ENCODE measurements at places on chromosomes 13 and 19. TPM values are rescaled to one million over a fixed set of nuclear protein-coding genes. Genes with fewer than 3 reads are reported as not detected.

Gene SIGLEC14
- not detected for total RNA-seq

- H3K27me3 ChIP-seq = peaks cover 7% of the 10 kb centered on the region
- peaks cover 8% of the 10 kb centered on the region for H3K4me1 ChIP-seq
- H3K36me3 ChIP-seq = peaks cover 3% of the 10 kb centered on the region
- peak overlapping the region; percentile 85 for H3K27ac ChIP-seq
- peak overlapping the region; percentile 85 for H3K4me3 ChIP-seq
- DNase-seq = no peak
Observed at GRCh38 chr19:508204-509150, 1.2 kb downstream of the TPGS1 start.

DNA sequence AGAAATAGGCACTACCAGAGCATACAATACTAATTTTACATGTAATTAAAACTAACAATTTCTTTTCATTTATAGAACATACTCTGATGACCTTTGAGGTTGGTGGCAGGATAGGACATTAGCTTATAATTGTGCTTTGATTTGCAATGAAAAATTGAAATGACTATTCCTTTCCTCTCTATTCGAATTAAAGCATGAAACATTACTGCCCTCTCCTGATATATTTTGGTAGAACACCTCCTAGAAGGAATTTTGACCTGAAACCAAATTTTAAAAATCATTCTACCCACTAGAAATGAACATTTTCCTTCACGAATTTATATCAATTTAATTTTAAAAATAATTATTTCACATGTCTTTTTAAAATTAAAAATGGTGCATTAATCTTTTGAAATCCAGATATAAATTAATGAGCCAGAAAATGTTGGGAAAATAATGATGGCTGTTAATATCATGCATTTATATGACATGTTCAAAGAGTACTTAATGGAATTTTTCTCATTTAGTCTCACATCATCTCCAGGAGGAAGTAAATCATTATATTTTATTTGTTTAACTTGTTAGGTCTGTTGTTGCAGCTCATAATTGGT lies 556.3 kb upstream of the ARGLU1 start:
- H3K36me3 ChIP-seq = peaks cover 5% of the 10 kb centered on the region
- no peak for DNase-seq
- H3K27me3 ChIP-seq = peaks cover 15% of the 10 kb centered on the region
- no peak overlapping the region for H3K4me3 ChIP-seq
- H3K27ac ChIP-seq = no peak overlapping the region
- H3K4me1 ChIP-seq = peaks cover 2% of the 10 kb centered on the region

DNA sequence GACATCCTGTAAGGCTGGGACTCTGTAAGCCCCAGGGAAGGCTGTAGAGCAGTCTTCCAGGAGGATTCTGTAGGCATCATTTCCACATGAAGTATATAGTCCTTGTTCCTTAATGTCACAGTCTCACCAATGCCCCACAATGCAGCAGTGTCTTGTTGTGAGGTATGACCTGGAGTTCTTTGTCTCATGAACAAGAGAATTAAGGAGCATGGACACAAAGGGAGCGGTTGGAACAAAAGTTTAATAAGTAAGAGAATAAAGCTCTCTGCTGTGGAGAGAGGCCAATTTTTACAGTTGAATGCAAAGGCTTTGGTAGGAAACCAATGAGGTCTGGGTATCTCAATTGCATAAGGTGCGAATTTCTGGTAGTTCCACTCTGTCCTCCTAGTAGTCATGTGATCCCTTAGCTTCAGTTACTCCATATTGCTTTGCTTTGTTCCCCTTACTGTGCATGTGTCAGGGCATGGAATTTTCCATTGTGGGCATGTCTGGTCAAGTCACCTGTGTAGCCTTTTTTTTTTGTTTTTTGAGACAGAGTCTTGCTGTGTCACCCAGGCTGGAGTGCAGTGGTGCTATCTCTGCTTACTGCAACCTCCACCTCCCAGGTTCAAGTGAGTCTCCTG lies 124.3 kb upstream of the TMTC4 start:
- H3K36me3 ChIP-seq = no peaks in the 10 kb centered on the region
- no peak overlapping the region for H3K27ac ChIP-seq
- H3K4me1 ChIP-seq = peaks cover 16% of the 10 kb centered on the region
- no peak overlapping the region for H3K4me3 ChIP-seq

Gene KLK4
- total RNA-seq = not detected

- DNase-seq = no peak
- H3K27me3 ChIP-seq = no peaks in the 10 kb centered on the region
- no peaks in the 10 kb centered on the region for H3K36me3 ChIP-seq
- H3K4me3 ChIP-seq = no peak overlapping the region
Observed at GRCh38 chr13:108728370-108728769, 99.0 kb downstream of the MYO16 start.

- H3K27ac ChIP-seq = no peak overlapping the region
- no peaks in the 10 kb centered on the region for H3K36me3 ChIP-seq
- no peak overlapping the region for H3K4me3 ChIP-seq
- DNase-seq = no peak
Observed at GRCh38 chr19:31894451-31894850, 451.0 kb upstream of the ZNF507 start.

GRCh38 chr13:45402641-45403040 lies 15.5 kb downstream of the SLC25A30 start:
- H3K27me3 ChIP-seq = no peaks in the 10 kb centered on the region
- peaks cover 23% of the 10 kb centered on the region for H3K36me3 ChIP-seq
- DNase-seq = no peak
- H3K4me3 ChIP-seq = no peak overlapping the region
- no peaks in the 10 kb centered on the region for H3K4me1 ChIP-seq
